Activated CD4-positive, alpha-beta memory T cell treated with anti-CD3 and anti-CD28 coated beads for 36 hours (primary cell): ENCODE measurements at places on chromosomes 2 and 18. TPM values are rescaled to one million over a fixed set of nuclear protein-coding genes. Genes with fewer than 3 reads are reported as not detected.
A peak's percentile ranks its signal among the peaks of the same experiment; 100 is the strongest.

- no peak for DNase-seq
Measured at GRCh38 chr2:80420530-80421208, 116.1 kb upstream of the LRRTM1 start.

- peak; percentile 40 for DNase-seq
Measured at GRCh38 chr2:64748561-64748960, 94.8 kb upstream of the SERTAD2 start.

DNA sequence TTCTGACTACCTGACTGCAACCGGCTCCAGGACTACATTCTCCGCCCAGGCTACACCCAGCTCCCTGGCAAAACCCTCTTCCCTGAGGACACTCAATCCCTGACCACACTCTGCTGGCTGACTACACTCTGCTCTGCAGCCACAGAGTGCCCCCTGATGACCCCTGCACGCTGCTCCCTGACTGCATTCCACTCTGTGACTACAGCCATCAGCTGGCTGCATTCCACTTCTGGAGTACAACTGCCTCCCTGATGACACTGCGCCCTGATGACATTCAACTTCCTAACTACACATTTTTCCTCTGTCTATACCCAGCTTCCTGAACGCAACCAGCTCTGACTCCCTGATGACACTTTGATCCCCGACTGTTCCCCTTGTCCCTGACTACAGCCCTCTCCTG, 71.3 kb upstream of the NRXN1 start:
- DNase-seq = no peak

GRCh38 chr2:130795431-130795830, 40.1 kb downstream of the AMER3 start:
- no peak for DNase-seq

DNA sequence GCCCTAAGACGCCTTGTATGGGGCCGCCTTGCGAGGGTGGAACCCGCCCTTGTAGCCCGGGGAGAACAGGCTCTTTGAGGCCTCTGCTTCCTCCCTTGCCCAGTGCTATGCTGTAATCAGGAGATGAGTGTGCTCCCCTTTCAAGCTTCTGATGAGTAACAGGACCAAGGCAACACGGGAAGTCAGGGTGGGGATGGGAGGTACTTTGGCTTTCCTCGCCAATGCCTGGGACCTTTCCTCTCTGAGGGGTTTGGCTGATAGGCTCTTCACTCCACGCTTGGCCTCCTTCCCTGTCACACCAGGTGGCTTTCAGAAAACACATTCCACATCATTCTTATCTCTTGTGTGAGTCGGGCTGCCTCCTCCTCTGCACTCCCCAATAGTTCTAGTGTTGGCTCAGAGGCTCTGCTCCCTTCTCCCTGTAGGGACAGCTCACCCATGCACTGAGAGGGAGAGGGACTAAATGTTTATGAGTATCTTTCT, 223.7 kb upstream of the TRIB2 start:
- peak; percentile 82 for DNase-seq

DNA sequence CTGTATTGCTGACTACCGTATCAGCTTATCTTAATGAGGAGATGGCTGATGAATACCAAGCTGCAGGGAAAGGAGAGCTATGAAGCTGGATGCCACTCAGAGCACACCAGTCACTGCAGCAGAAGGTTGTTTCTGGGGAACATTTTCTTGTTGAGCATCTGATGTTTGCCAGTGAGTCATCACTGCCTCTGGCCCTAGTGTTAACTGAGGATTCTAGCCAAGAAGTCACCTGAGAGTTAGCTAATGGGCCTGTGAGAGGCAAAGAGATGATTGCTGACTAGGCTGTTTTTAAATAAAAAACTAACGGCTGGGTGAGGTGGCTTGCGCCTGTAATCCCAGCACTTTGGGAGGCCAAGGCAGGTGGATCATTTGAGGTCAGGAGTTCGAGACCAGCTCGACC, 37.9 kb downstream of the CCDC150 start:
- DNase-seq = no peak

GRCh38 chr2:84231478-84231877, 227.6 kb downstream of the SUCLG1 start:
- DNase-seq = no peak

DNA sequence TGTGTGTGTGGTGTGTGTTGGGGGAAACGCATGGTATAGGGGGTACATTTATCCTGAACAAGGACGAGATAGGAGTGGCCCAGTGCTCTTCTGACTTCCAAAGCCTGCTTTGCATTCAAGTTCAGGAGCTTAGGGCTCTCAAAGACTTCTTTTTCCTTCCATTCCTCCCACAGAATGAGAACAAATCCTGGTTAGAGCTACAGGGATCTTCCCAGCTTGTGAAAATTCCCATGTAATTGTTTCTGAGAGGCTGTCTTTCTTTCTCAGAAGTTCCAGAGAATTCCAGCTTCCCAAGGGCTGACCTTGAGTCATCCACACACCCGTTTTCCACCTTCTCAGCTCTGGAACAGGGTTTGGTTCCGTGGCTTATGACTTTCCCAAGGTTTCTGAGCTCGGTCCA, 38.9 kb downstream of the FASTKD2 start:
- no peak for DNase-seq

DNA sequence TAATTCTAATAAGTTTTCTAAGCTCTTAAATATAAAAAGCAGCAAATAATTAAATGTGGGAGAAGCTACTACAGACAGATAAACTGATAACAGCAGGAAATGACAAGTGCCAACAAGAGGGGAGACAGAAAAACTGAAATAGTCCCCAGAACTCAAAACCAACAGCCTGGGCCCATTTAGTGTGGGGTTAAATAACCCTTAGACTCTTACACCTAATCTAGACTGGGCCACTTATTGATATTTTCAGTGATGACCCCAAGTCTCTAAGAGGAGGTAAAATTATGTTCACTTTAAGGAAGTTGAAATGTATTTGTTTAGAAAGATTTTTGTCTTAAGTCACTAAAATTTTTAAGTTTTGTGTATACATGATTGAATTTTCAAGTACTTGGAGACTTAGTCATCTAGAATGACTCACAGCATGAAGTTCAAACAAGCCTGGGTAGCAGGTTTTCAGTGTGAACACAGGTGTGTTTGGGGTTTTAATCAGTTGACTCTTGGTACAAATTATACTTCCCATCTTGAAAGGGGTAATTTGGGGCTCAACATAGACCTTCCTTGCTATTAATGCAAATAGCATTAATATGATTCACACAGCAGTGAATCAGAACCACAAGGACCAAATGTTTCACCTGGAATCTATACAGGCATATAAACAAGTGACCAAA, 54.9 kb upstream of the MYO3B start:
- no peak for DNase-seq

DNA sequence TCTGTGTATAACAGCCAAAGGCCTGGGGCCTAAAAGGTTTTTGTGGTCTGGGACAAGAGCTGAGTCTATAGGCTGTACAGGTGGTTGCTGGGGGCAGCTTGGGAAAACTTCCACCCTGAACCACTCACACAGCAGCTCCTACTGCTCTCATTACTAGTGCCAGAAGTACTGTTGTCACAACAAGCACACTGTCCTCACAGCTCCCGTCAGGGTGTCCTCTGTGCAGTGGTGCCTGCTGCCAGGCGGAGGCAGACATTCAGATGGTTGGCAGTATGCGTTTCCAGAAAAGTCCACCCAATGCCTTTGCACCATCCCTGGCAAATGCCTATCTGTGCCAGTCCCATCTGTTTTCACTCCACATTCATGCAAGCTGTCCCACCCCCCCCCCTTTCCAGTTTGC, 58.5 kb downstream of the EPAS1 start:
- DNase-seq = no peak

- DNase-seq = no peak
Measured at GRCh38 chr2:67726416-67726815, 329.3 kb downstream of the ETAA1 start.

SIX3 gene
- not detected for total RNA-seq

SLC8A1 gene
- 0.12 TPM for total RNA-seq

SAG gene
- total RNA-seq = 1.3 TPM

ERFE gene
- total RNA-seq = not detected

OR6B2 gene
- not detected for total RNA-seq

PCARE gene
- not detected for total RNA-seq
